Vagina (tissue), 2 donors: ENCODE measurements at places on chromosomes 5 and 9.

GRCh38 chr5:28414619-28415018 lies 1376.2 kb upstream of the CDH9 start:
- DNase-seq: no peak

DNA sequence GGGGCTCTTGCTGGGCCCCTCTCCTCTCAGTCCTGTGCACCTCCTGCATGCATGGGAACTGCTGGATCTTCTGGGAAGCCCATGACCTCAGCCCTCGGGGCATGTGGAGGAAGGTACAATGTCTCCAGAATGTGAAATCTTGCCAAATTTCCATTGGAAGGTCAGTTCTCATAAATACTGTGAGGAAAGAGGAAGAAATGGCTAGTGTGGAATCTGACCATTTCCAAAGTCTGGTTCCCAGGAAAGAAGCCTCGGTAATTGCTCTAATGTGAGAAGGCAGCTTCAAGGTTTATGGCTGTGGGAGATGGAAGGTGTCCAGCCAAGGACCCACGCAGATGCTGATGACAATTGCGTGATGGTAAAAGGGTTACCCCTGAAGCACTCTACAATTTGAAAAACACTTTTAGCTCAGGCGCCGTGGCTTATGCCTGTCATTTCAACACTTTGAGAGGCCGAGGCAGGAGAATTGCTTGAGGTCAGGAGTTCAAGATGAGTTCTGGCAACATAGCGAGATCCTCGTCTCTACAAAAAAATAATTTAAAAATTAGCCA lies 8.1 kb upstream of the IL17B start:
- no peak for DNase-seq

DNA sequence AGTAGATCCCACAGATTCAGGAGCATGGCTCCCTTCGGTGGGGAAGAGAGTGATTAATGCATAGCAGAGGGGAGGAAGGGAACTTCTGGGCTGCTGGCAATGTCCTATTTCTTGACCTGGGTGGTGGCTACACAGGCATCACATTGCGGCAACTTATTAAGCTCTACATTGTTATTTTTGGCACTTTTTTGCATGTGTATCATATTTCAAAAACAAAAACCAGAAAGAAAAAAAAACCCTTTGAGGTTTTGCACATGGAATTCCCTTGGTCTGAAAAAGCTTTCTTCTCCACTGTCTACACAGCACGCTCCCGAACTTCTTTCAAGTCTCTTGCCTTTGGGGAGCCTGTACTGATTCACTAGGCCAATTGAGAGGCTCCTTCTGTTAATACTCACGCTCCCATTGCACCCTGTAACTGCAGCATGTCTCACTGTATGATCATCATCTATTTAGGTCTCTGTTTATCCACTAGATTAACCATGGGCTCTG lies 25.1 kb downstream of the CEMIP2 start:
- no peak for DNase-seq

DNA sequence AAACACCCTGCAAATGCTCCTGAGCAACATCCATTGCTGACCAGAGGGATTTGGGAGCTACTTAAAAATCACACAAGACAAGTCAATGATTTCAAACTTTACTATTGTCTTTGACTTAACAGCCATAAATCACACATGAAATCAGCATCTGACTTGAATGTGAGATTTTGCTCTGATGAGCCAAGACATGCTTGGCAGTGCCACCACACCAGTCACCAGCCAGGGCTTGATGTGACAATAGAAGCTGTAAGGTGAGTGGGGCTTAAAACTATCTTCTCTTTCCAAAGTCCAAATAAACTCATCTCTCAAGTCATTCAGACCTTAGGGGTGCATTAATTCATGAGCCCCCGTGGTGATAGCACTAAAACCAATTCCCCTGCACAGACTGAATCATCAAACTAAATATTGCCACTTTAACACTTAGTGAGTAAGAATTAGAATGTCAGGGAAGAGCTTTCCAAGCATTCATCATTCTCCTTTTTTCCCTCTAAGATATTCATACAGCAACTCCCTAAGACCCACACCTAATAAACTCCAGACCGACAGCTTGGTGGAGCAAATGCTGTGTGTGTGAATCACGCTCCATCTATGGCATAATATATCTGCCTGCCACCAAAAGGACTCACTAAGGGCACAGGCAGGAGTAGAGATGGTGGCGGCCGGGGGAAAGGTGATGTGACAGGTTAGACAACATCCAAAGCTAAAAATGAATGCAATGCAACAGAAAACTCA lies 119.4 kb downstream of the SPOCK1 start:
- DNase-seq: no peak

DNA sequence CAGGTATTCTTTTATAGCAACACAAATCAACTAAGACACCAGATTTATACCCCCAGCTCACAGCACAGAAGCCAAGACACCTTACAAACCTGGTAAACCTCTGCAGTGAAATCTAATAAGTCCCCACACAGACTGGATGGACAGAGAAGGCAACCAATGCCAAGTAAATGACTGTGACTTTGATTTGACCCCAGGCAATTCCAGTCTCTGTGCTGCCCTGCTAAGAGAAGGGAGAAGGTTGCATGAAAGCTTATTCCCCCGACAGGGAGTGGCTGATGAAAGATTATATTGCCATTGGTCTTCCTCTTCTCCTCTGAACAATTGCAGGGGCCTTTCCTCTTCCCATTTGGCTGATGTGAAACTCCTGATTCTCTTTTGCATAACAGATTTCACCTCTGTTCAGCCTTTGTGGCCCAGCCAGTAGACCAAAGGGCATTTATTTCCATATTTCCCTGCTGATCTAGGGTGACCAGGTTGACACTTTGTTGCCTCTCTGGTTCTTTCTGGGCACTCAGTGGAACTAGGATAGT lies 107.6 kb downstream of the ADRB2 start:
- DNase-seq: no peak
